Activated CD4-positive, alpha-beta T cell treated with anti-CD3 and anti-CD28 coated beads, Interleukin-2, amount 50 U/mL, for 4 hours (primary cell): ENCODE measurements at places on chromosomes 7 and 10.

DNA sequence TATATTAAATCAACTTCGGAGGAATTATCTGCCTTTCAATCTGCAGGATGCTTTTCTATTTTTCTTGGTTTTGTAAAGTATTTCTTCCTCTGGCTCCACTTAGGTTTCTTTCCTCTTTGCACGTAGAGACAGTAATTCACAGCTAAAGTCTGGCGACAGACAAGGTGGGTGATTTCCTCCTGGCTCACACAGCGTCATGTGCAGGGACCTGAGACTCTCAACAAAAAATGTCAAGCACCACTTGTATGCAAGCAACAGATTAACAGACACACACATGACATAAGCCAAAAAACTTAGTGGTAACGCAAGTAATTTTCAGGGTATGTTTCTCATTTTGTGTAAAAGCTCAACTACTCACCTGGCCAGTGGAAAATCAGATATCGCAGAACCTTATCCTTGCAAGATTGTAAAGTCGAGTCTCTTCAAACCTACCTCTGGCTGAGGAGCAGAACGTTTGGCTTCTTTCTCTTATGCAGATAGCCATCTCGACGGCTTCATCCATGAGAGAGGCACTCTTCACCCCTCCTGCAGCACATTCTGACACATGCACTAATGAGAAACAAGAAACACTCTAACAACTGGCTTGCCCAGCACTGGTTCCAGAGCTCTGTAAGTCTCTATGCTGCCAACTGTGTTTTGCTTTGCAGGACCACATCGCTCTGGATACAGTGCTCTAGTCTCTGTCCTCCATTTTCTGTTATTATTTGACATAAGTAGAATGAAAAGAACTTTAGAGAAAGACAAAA is 188.0 kb downstream of the CDCA7L start:
- no peak for DNase-seq

DNA sequence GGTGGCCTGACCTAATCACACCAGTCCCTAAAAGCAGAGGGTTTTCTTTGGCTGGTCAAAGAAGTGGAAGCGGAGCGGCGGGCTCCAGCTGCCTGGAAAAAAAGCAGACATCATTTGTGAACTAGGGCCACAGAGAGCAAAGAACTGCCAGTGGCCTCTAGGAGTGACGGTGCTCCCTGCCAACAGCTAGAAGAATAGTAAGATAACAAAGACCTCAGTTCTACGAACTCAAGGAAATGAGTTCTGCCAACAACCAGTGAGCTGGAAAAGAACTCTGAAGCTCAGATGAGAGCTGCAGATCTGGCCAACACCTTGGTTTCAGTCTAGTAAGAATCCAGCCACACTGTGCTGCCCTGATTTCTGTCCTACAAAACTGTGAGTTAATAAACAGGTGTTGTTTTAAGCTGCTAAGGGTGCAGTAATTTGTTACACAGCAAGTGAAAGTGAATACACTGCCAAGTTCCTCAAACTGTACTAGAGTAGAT is 178.0 kb downstream of the SRPK2 start:
- DNase-seq, result no peak

DNA sequence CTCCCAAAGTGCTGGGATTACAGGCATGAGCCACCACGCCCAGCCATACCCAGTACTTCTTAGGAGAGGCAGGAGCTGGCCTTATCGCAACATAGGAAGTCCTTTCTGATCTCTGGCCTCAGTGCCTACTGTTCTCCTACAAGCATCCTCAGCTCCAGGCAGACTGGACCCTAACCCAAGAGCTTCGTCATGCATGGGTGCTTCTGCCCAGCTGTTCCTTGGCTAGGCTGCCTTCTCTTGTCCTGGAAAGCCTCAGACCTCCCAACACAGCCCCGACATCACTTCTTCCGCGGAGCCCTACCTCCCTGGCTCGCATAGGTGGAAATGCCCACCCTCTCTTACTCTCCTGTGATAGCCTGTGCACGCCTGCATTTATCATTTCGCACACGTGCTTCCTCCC is 15.8 kb downstream of the BCL7B start:
- DNase-seq, result no peak

DNA sequence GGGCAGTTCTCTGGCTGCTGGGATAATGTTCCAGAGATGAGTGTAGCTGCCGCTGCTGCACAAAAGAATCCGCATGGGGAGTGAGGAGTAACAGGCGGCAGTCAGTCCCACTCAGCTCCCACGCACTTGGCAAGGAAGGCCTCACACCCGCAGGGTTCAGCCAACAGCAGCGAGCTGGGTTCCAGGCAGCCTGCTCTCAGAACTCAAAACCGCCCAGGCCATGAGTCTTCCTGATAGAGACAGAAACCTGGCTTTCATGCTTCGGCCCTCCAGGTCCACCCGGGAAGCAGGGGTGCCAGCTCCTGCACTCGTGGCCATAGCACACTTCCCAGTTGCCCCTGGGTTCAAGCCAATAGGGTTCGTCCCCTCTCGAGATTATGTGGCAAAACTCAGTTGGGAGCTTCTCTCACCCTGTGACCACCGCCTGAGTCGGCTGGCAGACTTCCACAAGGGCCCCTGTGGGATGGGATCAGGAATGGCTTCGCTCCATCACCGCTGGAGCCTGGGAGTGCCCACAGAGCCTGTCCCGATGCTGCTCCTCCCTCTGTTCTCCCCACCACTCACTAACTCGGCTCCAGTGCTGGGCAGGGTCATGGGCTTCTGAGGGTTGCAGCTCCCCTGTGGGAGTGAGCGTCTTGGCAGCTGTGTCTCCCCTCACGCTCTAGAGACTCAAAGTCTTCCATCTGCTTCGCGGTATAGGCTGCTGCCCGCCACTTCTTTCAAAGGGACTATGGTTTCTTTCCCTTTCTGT is 20.6 kb downstream of the CLRN3 start:
- no peak for DNase-seq

- no peak for DNase-seq
Observed at GRCh38 chr7:117312593-117313580, 10.0 kb downstream of the WNT2 start.

GRCh38 chr10:110392121-110392520 is 87.4 kb upstream of the SMNDC1 start:
- DNase-seq, result no peak

DNA sequence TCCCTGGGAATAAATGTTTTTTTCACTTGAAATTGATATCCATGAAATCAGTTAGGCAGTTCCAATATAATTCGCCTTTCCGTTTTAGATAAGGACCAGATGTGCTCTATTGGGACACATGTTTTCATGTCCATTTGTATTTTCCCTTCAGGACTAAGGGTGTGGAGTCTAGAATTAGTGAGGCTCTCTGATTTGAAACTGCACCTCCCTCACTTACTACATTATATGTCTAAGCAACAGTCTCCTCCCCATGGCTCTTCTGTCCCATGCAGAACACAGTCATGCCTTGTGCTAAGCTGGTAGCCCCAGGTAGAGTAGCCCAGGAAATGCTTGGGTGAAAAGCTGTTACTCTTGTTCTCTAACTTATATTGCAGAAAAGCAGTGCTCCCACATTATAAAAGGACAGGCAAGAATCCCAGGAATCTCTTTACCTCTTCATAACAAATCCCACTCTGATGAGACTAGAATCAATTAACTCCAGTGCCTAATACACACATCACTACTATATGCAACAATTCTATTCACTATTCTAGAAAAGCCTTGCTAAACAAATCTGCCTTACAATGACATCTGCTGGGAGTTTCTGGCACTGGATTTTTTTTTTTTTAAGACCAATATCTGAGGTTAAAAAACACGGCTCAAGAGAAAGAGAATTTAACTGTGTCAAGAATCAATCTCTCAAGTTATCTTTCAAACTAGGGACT is 293.9 kb downstream of the SNX13 start:
- no peak for DNase-seq
